Spleen (tissue), 13 donors: ENCODE measurements at places on chromosomes 2 and 18. TPM values are rescaled to one million over a fixed set of nuclear protein-coding genes. Genes with fewer than 3 reads are reported as not detected.

Gene GREB1
- not detected for polyA plus RNA-seq

Gene GDF7
- polyA plus RNA-seq = 0.89 TPM

Gene CDK15
- polyA plus RNA-seq = 0.02 TPM

Gene FBLN7
- 2.1 TPM for polyA plus RNA-seq

Gene ALK
- polyA plus RNA-seq = not detected

Gene UGT1A9
- polyA plus RNA-seq = not detected

Gene GAD1
- polyA plus RNA-seq = 0.13 TPM

Gene BIN1
- polyA plus RNA-seq = 57.2 TPM

Gene HOXD13
- not detected for polyA plus RNA-seq

Gene CFAP65
- not detected for polyA plus RNA-seq

Gene PMAIP1
- 7.4 TPM for polyA plus RNA-seq

Gene RGPD4
- not detected for polyA plus RNA-seq

Gene ANKRD30BL
- polyA plus RNA-seq = 0.18 TPM

Gene UGT1A4
- polyA plus RNA-seq = not detected

Gene CIDEA
- polyA plus RNA-seq = not detected

Gene RELCH
- 11.8 TPM for polyA plus RNA-seq

Gene REG1B
- polyA plus RNA-seq = 0.83 TPM

Gene GALR1
- not detected for polyA plus RNA-seq

Gene GTF2A1L
- 0.35 TPM for polyA plus RNA-seq

Gene HSPE1
- polyA plus RNA-seq = 97.8 TPM

Gene CMPK2
- 4.4 TPM for polyA plus RNA-seq
